ENCODE measurements at places on chromosomes 3 and 15.

GRCh38 chr3:183210862-183211341, 42.2 kb upstream of the B3GNT5 start:
- DNase-seq = no peak

GRCh38 chr3:109234300-109234699, 82.0 kb downstream of the DPPA2 start:
- DNase-seq = no peak

- DNase-seq = peak; percentile 53
Measured at GRCh38 chr3:9808345-9809037, 1.6 kb upstream of the TTLL3 start.

DNA sequence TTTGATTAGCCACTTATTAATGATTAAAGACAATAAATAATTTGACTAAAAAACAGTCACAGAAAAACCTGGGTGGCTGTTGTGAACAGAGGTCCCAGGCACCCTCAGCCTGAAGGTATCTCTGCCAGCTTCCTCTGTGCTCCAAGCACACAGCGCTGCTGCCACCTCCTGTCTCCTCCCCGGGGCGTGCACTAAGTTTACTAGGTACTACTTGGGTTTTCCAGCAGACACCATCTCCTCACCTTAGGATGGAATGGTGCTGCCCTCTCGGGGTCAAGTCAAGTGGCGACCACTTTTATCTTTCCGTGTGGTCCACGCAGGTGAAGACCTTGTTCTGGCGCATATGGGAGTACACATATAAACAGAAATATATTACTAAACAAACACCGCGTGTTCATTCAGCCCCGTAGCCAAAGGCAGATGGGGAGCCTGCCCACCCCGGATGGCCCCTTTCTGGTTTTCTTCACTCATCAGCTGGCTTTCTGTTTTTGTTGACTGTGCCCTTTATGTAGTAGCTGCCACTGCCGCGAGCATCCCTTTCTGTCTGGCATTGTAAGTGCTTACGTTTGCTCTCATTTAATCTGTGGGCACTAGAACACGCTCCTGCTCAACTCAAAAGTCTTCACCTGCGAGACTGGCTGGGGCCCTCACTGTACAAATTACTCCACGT, 128.0 kb downstream of the LRIG1 start:
- peak; percentile 4 for DNase-seq

GRCh38 chr3:150535204-150535603, 11.1 kb downstream of the SERP1 start:
- DNase-seq = no peak

- DNase-seq = no peak
Measured at GRCh38 chr15:48239334-48239733, 33.2 kb downstream of the SLC12A1 start.

DNA sequence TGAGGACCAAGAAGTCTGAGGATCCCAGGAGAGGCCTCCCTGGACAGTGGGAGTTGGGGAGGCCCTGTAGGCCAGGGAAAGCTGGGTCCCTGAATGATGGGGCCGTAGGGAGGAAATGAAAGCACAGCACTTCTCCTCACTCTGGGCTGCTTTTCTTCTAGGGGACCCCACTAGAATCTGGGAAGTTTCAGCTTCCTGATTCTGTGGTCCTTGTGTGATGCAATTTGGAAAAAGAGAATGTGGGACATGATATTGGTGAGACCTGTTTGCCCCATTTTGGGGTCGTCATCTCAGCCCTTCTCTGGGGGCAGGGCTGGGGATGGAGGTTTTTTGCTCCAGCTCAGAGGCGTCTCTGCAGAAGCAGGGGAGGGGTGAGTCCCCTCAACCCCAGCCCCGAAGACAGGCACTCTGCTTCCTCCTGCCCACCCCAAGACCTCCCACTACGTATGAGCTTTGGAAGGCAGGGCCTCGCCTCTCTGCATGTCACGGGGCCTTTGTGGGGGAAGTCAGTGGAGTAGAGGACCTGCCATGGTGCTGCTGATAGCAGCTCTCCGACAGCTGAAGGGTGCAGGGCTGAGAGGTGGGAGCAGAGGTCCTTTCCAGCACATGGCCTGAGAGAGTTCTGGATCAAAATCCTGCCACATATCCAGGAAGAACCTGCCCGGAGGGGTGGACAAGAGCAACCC, 1.5 kb upstream of the SNX22 start:
- DNase-seq = no peak

GRCh38 chr15:100383302-100384107, 41.7 kb upstream of the ADAMTS17 start:
- DNase-seq = peak; percentile 10

- DNase-seq = no peak
Measured at GRCh38 chr3:3753416-3753815, 45.8 kb upstream of the LRRN1 start.

- no peak for DNase-seq
Measured at GRCh38 chr3:18135060-18135814, 289.9 kb downstream of the SATB1 start.

DNA sequence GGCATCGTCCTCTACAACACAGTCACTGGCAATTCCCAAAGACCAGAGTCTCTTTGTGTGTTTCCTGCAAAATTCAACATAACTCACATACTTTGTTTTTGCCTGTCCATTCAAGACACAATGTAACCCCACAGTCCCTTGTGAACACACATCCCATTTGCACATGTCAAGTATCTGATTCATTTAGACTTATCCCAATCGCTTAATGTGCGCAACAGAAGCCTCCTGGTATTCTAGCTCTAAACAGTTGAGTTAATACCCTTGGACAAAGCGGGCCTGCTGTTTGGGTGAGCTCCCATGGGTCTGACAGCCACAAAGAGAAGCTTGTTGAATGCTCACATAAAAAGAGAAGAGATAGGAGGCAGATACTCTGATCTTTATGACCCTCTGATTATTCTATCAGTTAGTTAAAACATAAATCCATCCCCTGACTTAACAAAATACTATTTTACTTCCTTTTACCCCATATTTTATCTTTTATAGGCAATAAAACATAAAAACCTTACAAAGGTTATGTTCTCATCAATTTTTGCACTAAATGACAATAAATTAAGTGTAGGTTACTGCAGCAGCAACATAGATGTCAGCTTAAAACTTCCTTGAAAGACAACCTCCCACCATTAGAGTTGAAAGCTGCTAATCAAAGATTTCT, 79.4 kb downstream of the ANXA2 start:
- DNase-seq = no peak

- no peak for DNase-seq
Measured at GRCh38 chr3:184389384-184389783, 9.5 kb downstream of the CHRD start.

DNA sequence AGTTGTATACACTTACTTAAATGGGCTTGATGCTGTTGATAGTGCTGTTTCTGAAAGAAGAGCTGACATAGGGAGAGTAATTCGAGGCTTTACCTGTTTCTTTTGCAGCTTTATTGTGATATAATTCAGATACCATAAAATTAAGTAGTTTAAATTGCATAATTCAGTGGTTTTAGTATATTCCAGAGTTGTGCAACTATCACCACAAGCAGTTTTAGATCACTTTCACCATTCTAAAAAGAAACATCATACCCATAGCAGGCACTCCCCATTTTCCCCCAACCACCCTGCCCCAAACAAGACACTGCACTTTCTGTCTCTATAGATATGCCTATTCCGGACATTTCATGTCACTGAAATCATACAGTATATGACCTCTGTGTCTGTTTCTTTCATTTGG, 98.5 kb downstream of the MTHFS start:
- DNase-seq = peak; percentile 19

DNA sequence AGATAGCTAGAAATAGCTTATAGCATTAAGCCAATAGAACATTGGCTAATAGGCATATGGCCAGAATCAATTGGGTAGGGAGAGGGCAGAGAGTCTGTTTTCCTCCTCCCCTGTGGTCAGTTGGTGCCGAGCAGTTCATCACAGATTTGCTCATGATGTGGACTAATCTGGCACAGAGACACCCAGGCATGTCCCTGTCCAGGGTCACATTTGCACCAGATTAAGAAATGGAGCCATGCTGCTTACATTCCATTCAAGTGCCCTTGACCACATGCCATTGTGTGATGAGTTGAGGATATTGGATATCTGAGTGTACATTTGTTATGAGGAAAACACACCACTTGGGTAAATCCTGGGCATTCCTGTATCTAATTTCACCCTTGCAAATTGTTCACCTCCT, 53.4 kb downstream of the USP13 start:
- peak; percentile 25 for DNase-seq

DNA sequence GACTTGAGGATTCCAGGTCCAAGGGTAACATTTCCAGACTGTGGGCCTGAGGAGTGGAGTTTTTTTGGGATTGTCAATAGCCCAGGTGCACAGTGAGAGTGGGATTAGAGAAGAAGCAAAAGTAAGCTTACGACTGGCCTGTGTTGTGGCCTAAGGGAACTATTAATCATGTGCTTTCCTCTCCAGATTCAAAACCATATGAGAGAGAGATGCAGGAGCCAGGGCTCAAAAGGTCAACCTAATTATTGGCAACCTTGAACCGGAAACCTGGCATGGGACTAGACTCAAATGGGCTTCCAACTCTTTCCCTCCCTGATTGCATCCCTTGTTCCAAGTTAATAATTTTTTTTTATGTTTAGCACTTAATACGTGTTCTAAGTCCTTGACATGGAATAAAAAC, 242.1 kb upstream of the THRB start:
- no peak for DNase-seq

DNA sequence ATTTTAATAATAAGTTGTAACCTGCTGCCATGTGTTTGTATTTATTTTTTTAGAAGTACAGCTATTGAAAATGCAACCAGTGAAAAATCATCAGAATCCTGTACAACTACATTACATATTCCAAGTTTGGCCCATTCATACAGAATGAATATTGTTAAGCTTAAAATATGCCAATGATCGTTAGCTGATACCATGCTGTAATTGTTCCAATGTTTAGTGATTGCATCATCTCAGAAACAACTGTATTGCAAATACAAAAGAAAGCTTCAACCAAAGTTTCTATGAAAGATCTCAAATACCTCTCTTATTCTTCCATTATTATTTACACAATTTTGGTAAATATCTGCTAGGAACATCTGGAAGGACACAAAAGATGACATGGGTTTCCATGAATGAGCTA, 51.6 kb upstream of the ALCAM start:
- DNase-seq = peak; percentile 51

GRCh38 chr3:183537295-183537730, 18.2 kb downstream of the KLHL6 start:
- peak; percentile 72 for DNase-seq

DNA sequence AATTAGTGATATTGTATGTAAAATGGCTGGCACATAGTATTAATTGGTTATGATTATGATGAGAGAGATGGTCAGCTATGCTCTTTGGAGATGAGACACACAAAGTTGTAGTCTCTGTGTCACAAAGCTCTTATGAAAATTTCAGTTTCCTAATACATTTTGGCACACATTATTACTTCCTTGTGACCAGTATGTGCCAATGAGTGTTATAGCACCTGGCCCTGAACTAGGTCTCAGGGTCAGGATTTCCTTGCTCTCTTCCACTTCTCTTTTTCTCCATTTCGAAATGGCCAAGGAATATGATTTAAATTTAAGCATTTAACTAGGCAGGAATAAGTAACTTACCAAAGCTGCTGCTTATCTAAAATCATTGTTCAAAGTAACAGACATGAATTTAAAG, 28.0 kb downstream of the TIPARP start:
- no peak for DNase-seq

GRCh38 chr3:38224357-38224756, 41.3 kb upstream of the SLC22A13 start:
- DNase-seq = no peak

GRCh38 chr3:104785947-104786346, 580.8 kb upstream of the ALCAM start:
- DNase-seq = no peak

GRCh38 chr3:169131690-169132464, 531.6 kb downstream of the MECOM start:
- DNase-seq = no peak

DNA sequence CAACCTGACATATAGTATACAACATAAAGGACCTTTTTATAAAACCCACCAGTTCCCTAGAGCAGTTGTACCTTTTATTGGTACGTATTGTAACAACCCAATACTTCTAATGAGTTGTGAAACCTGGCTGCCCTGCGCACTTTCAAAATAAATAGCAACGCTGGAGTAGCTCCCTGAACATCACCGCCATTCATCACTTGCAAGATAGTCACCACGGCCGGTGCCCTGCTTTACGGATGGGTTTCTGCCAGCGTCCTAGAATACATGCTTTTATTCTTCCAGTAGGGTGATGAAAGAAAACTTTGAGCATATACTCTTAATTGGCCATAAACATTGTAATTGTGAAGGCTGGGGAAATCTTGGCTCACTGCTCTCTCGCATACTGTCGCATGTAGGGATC, 220.7 kb downstream of the TBL1XR1 start:
- no peak for DNase-seq

GRCh38 chr3:63477494-63478129, 174.9 kb upstream of the SNTN start:
- DNase-seq = no peak

DNA sequence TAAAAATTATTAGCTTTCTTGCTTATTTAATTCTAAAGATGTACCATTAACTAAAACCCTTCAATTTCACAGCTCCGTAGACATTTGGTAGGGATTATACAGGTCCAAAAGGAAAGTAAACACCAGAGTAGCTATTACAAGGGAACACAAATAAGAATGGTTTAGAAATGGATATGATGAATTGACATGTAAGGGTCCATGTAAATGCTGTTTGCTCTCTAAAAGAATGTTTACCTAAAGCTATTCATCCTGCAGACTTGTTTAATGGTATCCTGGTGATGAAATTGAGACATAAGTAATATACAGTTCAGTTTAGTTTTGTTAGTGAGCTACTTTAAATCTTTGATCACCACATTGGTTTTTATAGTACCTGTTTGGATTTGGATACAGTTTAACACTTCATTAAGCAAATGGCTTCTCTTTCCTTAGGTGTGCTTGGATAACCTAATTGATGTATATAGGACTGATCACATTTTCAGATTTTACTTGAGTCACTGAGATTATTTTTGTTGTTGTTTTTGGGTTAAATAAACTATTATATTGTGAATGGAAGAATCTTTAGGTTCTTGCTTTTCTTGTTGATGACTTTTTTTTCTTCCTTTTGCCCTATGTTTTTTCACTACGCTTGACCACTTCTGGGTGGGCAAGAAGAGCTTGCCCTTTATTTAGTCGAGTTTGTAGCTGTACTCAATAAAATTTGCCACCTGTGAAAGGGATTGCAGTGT, 115.4 kb downstream of the TCF12 start:
- DNase-seq = no peak

DNA sequence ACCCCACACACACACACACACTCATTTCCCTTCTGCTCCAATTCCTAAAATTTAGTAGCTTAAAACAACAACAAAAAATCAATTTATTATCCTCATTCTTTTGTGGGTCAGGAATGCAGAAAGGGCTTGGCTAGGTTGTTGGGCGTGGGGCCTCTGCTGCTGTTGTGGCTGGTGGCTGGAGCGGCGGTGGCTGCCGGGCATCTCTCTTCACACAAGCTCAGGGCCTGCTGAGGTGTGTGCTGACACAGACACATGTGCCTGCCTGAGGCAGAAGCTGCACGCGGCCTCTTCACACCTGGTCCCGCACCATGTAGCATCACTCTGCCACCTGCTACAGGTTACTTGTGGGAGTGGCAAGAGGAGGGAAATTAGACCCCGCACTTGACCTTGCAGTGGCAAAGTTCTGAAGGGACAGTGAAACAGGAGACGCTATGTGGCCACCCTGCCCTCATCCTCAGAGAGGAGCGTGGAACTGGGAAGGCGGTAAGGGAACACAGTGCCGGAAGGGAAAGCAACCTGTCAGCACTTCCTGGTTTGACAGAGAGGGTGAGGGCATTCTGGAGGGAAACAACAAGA, 64.0 kb upstream of the PRR20G start:
- no peak for DNase-seq

Data from adipocyte (in vitro differentiated cells).